ENCODE measurements at places on chromosomes 4 and X. TPM values are rescaled to one million over a fixed set of nuclear protein-coding genes. Genes with fewer than 3 reads are reported as not detected.

Gene SH2D1A
- not detected for total RNA-seq

Gene TBC1D9
- 40.1 TPM for total RNA-seq

Gene TCEAL8
- total RNA-seq, result 102 TPM

Gene RTL3
- not detected for total RNA-seq

Gene TMSB15B
- 10.7 TPM for total RNA-seq

Gene TRPC5OS
- not detected for total RNA-seq

Gene SPATA4
- total RNA-seq, result not detected

Gene DKK2
- total RNA-seq, result 2.4 TPM

Gene MAGEA3
- total RNA-seq, result not detected

Gene DMRTC1
- not detected for total RNA-seq

Gene APBB2
- total RNA-seq, result 134 TPM

Gene PSAPL1
- total RNA-seq, result not detected

Gene FAM13A
- 7.5 TPM for total RNA-seq

Gene RNF150
- 0.46 TPM for total RNA-seq

Gene COMMD8
- total RNA-seq, result 29.2 TPM

Gene TSPAN7
- total RNA-seq, result 3.6 TPM

Gene WWC2
- 19.5 TPM for total RNA-seq

Gene FAM241A
- total RNA-seq, result 5.5 TPM

Gene STBD1
- total RNA-seq, result 1.7 TPM

Gene TDO2
- total RNA-seq, result not detected

Gene ATP8A1
- total RNA-seq, result 11.7 TPM

Gene TLR2
- total RNA-seq, result 0.30 TPM

Gene SPANXB1
- total RNA-seq, result not detected

Gene TCEANC
- 0.65 TPM for total RNA-seq

Gene AADAT
- total RNA-seq, result 0.76 TPM

Gene SMR3A
- total RNA-seq, result not detected

Gene ANXA10
- 0.30 TPM for total RNA-seq

Gene MAOA
- total RNA-seq, result 20.8 TPM

Gene DNAAF6
- not detected for total RNA-seq

Gene NSG1
- 4.9 TPM for total RNA-seq

Gene NRK
- total RNA-seq, result 1.4 TPM

Gene SUPT20HL2
- total RNA-seq, result not detected

Gene MGARP
- 59.3 TPM for total RNA-seq

Gene GLRA3
- total RNA-seq, result not detected

Gene DGAT2L6
- total RNA-seq, result not detected

Gene GLRA2
- not detected for total RNA-seq

Gene CENPVL2
- not detected for total RNA-seq

Gene AR
- total RNA-seq, result under 0.01 TPM

Gene FMR1NB
- total RNA-seq, result not detected

Gene CNGA1
- total RNA-seq, result not detected

Gene MAGEB10
- not detected for total RNA-seq

Gene PLXNA3
- 9.7 TPM for total RNA-seq

Gene ASMTL
- 21.1 TPM for total RNA-seq

Gene SPANXD
- not detected for total RNA-seq

Gene SATL1
- not detected for total RNA-seq

Gene MAGEA11
- not detected for total RNA-seq

Gene CCKAR
- total RNA-seq, result not detected

Gene TEX13D
- total RNA-seq, result not detected

Gene TKTL1
- not detected for total RNA-seq

Gene PCDH10
- 31.3 TPM for total RNA-seq

Gene HSD17B13
- total RNA-seq, result not detected

Gene ATOH1
- total RNA-seq, result not detected

Gene NEUROG2
- not detected for total RNA-seq

Gene NFKB1
- total RNA-seq, result 45.0 TPM

Gene ASB9
- 33.5 TPM for total RNA-seq

Gene HERC5
- 10.2 TPM for total RNA-seq

Gene UCP1
- not detected for total RNA-seq
